ENCODE measurements at places on chromosomes 1 and 21.

- no peak for DNase-seq
These were observed 17.9 kb upstream of the CENPF start for GRCh38 chr1:214584805-214585766.

- DNase-seq: no peak
These were observed 8.0 kb upstream of the OXCT2 start for GRCh38 chr1:39779137-39779536.

DNA sequence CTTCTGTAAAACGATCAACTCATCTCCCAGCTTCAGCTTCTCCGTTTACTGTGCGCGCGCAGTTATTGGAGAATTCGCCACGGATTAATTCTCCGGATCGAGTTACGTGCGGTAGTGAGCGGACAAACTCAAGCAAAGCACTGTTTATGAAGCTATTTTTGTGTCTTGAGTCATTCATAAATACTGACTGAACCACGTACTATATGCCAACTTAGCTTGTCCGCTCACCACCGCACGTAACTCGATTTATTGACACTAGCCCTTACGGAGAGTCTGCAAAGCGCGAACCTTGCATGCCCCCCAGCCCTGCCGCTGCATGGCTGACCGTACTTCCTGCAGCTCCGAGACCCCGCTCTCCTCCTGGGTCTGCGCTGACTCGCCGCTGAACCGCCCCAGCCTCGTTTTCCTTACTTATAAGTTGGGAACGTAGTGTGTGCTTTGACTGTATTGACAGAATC lies 773 bp downstream of the CHD1L start:
- peak; percentile 39 for DNase-seq

DNA sequence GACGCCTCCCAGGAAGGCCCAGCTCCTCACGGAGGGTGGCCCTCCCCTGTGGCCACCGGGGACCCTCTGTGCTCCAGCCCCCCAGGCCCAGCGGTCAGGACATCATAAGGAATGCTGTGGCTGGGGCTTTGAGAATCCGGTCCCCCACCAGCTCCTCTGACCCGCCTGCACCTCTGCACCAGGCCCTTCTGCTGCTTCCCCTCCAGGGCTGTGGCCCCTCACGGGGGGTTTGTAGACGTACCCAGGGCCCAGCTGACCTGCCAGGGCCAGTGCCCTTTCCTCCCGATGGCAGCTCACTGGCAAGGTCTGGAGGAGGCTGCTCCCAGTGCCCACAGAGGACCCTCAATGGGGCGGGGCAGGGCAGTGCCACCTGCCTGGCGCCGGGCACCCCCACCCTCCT lies 103.9 kb upstream of the TTC34 start:
- no peak for DNase-seq

GRCh38 chr21:35048183-35048601 lies 910 bp downstream of the RUNX1 start:
- DNase-seq: peak; percentile 49

- no peak for DNase-seq
These were observed 21.3 kb upstream of the FCRL2 start for GRCh38 chr1:157798211-157798610.

- DNase-seq: no peak
These were observed 9.5 kb downstream of the SLC45A3 start for GRCh38 chr1:205670611-205671430.
